ENCODE measurements at places on chromosomes 3 and 15.

DNA sequence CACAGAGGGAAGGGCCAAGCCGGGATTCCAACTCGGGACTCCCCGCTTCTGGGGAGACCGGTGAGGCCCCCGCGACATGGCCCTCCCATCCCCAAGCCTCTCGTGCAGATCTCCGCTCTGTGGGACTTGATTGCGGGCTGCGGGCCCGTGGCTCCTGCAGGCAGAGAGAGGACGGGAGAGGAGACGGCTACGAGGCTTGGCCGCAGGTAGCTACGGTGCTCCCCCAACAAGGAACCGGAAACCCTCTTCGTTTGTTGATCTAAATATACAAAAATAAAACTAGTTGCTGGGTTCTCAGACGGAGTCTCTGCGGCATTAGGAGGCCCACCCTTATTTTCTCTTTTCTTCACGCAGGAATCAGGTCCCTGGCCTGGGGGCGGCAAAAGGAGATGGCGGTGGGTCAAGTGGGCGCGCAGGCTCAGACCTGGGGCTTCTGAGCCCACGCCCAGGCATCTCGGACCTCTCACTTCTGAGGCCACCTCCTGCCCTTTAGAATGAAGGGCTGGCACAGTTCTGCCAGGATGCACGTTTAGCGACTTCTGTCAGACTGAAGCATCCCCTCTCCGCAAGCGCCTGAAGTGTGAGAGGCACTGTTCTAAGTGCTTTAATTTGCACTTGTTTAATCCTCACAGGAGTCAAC, 10.9 kb downstream of the GNB5 start:
- no peak for DNase-seq

DNA sequence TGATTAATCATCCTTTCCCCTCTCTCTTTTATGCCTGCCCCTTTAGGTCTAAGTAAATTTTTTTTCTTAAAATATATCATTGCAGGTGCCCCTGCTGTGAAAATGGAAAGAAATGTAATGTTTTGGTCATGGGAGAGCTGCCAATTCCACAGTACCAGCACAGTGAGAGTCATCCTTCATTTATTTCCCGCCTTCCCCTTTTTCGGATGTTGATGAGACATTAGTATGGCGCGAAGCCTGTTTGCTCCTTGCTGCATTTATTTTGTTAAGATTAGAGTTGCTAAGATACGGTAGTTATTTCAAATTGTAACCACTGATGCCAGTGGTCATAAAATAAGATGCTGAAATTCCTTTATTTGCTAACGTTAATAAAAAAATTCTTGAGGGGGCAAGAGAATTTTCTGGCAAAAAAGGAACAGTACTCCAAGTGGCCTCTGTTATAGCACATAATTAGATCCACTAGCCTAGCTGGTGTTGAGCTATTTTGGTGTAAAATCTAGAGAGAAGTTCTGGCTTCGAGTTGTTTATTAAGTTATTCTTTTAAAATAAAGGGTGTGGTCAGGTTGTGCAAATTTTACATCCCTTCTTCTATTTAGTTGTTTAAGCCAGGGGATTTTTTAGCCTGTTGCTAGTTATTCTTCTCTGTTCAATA, 62.8 kb downstream of the MDFIC2 start:
- DNase-seq = no peak

DNA sequence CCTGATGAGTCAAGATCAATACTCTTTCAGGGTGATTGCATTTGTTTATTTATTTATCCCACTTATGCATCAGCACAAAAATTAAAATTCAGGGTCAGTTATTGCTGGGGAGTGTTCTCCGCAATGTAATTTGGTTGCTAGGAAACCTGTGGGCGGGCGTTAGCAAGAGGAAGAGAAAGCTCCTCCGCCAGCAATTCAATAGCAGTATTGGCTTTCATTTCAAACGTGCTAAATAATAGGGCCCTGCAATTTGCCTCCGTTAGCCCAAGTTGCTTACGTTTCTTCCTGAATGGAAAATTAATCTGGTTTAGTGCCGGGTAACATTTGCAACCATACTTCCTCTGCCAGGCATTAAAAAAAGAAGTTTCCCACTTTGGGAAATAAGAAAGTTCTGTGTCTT, 35.5 kb upstream of the PLCL2 start:
- peak; percentile 28 for DNase-seq

DNA sequence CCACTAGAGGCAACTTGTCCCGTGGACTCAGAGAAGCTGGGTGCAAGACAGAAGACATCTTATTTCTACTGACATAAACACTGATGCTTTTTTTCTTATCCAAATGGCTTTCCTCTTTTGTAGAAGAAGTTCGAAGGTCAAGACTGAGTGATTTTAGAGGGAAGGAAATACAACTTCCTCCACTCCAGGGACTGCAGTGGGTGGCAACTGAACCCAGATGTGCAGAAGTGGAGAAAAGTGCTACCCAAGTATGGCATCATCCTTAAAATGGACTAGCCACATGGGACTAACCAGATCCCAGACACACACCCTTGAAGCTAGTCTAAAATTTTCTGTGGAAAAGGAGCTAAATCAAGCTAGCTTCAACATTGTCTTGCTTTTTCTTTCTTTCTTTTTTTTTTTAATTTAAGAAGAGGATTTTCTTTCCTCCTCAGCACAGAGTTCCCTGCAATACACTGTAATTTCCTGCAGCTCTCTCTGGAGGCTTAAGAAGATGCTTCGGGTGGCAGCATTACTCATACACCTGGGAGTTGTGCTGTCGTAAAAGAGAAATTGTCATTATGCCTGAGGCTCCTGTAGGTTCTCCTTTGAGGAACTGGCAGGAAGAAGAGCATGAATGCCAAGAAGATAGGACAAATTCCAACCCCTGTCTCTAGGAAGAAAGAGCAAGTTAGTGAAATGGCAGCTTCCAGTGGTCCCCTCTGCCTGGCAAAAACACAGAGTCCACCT, 3.8 kb upstream of the FRMD4B start:
- DNase-seq = no peak

DNA sequence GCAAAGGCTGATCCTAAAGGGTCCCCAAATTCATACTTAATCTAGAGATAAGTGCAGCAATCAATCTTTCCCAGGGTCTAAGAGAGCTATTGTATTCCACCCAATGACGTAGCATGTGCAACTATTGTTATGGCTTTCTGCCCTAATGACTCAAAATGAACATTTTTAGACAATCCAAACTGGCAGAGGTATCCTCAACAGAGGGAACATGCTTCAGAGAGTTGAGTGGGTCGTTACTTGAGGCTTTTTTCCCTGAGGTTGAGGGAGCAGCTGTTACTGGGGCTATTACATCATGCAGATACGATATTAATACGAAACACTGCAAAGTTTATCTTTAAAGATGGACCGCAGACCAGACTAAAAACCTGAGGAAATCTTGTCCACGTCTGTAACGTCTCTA, 278.3 kb upstream of the WNT5A start:
- no peak for DNase-seq

- no peak for DNase-seq
These were observed 110.8 kb upstream of the RAD18 start for GRCh38 chr3:9074079-9074478.

- no peak for DNase-seq
These were observed 190.3 kb downstream of the OPA1 start for GRCh38 chr3:193783166-193783896.

DNA sequence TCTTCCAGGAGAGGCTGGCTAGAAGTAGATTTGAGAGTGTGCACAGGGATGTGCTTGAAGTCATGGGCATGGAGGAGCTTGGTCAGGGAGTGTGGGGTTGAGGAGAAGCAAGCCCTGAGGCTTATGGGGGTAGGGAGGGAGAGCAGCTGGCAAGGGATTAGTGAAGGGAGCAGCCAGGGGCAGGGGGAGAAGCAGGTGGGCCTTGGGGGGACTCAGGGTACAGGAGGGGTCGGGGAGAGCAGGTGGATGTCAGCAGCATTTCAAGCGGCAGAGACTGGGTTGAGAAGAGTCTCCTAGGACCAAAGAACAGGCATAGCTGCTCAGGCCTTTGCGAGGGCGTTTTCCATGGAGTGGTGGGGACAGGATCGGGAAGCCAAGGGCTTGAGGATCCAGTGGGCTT, 3.4 kb upstream of the LMAN1L start:
- DNase-seq = no peak

GRCh38 chr3:71217640-71218222, 365.8 kb downstream of the FOXP1 start:
- DNase-seq = no peak

DNA sequence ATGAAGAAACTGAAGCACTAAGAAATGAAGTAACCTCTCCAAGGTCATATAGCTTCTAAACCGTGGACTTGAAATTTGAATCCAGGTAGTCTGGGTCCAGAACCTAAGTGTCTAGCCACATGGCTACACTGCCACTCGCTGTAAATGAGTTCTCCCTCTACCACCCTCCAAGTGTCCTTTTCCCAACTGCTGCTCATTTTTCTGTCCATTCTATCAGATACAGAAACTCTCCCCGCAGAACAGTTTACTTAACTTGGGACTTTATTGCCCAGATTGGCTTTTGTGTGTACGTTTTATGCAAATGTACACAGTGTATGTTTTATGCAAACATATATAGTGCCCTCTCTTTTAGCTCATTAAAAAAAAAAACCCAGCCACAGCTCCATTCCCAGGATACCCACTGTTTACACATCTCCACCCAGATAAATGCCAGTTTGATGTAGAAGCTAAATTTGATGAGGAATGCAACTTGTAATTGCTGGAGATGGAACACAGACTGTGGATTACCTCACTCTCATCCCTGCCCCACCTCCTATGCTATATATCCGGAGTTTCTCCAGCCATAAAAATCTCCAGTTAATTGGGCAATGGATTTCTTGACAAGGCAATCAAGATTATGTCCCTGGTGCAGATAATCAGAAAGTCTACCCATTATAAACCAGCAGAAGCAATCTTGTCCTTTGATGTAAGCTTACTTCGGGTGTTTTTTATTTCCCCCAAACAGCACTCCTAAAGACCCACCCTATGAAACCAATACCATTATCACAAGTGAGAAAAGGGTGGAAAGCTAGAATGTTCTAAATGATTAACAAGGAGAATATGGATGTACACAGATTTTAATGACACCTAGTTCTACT, 42.0 kb downstream of the THBS1 start:
- no peak for DNase-seq

DNA sequence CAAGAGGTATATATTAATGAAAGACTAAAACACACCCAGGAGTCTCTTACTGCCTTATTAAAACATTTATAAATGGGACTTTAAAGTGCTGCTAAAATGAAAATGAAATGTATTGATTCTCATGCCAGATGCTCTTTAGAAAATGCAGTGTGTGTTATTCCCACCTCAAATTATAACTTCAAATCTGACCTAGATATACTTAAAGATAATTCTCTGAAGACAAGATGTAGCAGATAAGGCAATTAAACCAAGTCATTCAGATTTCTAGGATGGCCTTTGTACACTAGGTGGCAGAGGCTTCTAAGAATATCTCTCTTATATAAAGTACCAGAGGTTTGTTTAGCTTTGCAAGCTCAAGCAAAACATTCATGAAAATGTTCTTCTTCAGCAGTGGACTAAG, 26.9 kb upstream of the GOLGA8B start:
- no peak for DNase-seq

- no peak for DNase-seq
These were observed 77.0 kb downstream of the KLF13 start for GRCh38 chr15:31403606-31404005.

GRCh38 chr3:152445212-152445611, 176.5 kb downstream of the MBNL1 start:
- no peak for DNase-seq

- DNase-seq = no peak
These were observed 147.9 kb upstream of the ABI3BP start for GRCh38 chr3:101141135-101141534.

DNA sequence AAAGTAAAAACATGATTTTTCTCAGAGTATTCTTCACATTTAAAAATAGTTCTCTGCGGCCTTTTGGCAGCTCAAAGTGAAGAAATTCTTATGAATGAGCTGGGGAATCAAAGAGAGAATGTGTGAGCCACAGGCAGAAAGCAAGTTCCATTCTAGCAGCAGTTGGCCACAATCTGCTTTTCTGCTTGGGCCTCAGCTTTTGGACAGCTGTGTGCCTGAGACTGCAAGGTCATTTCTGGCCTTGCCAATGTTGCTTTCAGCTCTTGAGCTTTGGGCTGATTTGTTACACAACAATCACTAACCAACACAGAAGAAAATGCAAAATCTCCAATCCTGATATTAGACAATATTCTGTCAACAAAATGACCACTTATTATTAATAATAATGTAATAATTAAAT, 14.4 kb upstream of the TM4SF4 start:
- no peak for DNase-seq

- no peak for DNase-seq
These were observed 26.1 kb downstream of the TFRC start for GRCh38 chr3:196055683-196056270.

- no peak for DNase-seq
These were observed 7.4 kb upstream of the SST start for GRCh38 chr3:187677604-187678003.

DNA sequence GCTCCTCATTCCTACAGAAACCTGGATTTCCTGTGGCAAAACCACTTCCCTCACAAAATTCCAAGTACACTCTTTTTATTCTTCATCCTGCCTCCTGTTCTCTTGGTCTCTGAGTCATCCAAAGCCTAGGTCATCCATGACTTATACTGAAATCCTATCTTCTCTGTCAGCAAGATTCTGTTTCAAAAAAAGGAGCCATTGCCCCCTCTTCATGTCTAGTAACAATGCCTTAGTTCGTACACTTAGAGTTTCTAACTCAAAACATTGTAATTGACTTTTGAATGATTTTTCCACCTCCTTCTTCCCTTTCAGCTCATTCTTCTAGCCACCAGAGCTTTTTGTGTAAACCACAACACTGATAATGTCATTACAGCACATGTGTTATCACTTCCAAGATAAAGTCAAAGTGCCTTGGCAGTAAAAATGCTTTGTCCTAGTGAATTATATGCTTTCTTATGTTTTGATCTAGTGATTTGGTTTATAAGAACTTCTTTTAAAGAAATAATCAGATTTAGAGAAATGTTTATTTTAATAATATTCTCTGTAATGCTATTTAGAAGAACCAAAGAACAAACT, 256.5 kb upstream of the NECTIN3 start:
- no peak for DNase-seq

GRCh38 chr3:188385295-188385694, 231.3 kb downstream of the LPP start:
- no peak for DNase-seq

DNA sequence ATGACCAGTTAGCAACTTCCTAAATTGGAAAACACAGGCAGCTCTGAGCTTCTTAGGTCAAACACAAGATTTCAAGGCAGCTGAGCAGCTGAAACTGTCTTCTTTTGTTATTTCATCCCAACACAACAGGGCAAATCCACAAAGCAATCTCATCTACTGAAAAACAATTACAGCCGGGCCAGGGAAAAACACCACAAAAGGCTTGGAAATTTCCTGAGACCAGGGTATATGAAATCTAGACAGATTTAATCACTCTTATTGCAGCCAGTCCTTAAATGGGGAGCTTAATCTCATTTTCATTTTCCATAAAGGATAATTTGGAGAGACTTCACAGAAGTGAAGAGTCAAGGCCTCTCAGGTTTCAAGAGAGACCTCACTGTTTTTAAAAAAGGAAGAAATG, 181.8 kb downstream of the SSR3 start:
- no peak for DNase-seq

DNA sequence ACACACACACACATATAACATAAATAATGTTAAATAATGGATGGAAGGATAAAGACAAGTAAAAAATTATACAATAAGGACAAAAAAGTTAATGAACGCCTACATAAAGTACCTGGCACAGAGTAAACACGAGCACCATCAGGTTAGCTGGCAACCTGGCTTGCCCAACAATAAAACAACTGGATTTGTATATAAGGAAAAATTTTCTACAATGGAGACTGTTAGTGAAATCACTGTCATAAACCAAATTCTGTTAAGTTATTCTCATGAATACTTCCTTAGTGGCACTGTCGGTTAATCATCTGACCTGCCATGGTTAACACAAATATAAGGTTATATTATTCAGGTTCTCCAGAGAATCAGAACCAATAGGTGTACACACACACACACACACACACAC, 54.8 kb downstream of the DPH6 start:
- DNase-seq = no peak
